ENCODE measurements at places on chromosomes 5 and 9. TPM values are rescaled to one million over a fixed set of nuclear protein-coding genes. Genes with fewer than 3 reads are reported as not detected.

The SLC45A2 gene
- total RNA-seq: not detected

DNA sequence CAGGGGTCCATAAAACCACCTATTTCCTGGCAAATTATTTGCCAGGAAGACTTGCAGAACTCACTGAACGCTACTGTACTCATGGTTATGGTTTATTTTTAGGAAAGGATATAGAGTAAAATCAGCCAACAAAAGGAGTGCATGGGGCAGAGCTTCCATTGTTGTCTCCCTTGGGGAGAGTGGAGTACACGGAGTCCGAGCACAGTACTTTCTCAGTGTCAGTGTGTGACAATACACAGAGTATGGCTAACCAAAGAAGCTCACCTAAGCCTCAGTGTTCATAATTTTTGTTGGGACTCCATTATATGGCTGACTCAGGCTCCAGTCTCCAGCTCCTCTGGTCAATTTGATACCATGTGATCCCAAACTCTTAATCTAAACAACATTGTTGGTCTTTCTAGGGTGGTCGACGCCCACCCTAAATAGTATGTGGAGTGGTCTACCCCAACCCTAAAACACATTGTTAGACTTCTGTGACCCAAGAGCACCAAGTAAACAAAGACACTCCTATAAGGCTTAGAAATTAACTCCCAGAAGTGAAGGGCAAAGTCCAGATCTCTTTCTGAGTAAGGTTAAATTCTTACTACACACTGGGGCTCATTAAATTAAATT lies 74.9 kb downstream of the SLC44A1 start:
- DNase-seq: no peak

The CFAP77 gene
- not detected for total RNA-seq

The GABRA6 gene
- not detected for total RNA-seq

DNA sequence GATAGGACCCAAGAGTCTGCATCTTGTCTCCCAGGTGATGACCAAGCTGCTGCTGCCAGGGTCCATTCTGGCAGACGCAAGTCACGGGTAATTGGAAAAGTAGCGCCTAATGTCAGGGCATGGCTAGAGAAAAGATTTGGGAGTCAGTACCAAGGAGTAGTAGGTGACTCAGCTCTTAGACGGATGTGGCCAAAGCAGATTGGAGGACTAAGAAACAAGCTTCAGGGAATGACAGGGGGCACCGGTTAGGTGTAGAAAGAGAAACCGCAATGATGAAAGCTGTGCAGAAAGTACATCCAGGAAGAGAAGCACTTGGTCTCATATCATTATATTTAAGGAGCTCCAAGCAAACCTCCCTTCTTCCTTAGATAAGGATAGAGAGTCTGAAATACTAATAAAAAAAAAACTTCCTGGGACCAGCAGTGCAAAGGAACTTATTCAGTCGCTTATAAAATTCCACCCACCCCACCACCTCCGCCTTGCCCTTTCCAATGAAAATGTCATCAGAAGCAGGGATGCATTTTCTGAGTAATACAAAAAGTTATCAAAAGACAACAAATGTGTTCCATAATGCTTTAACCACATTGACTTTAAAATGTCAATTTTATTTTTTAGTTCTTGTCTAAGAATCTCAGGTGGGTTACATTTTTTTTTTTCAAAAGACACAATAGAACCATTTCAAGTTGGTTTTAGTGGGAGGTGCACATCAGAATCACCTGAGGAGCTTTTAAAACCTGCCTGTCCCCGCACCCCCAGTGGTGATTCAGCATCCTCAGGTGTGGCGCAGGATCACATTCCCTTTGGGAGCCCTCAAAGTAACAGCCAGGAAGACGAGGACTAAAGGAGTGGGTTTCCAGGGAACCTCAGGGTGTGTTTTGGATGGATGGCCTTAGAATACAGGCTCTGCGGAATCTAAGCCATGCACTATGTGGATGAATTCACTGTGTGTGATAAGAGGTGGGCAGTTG lies 31.2 kb downstream of the PTPN3 start:
- DNase-seq: peak; percentile 18

- no peak for DNase-seq
Measured at GRCh38 chr9:127197861-127198430, 66.6 kb upstream of the GARNL3 start.

DNA sequence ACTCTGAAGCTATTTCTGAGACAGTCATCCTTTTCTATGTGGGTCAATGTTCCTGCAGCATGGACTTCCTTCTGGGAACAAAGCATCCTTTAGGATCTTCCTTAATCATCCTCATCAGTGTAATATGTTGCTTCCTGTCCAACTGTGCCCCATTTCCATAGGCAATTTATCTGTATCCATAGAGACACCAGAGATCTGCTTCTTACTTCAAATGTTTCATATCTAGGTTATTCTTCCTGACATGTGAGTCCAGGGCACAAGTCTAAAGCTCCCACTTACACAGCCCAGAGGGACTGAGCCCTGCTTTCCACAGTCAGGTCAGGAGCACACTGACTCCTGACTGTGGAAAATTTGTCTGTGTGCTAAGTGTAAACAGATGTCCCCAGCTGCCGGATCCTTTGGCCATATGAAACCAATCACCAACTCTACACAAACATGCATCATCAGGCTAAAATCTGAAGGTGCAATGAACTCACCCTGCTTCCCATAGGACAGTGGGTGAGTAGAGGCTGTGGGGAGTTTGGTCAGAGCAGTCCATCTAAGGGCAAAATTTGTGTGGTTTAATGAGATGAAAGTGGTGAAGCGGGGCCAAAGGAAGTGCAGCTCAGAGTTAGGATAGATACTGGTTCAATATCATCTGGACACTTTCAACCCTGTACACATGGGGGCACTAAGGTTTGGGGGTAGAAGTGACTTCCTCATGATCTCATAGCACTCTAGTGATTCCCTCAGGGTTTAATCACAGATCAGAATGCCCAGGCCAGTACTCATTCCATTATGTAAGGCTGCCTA lies 85.2 kb upstream of the TNC start:
- no peak for DNase-seq

DNA sequence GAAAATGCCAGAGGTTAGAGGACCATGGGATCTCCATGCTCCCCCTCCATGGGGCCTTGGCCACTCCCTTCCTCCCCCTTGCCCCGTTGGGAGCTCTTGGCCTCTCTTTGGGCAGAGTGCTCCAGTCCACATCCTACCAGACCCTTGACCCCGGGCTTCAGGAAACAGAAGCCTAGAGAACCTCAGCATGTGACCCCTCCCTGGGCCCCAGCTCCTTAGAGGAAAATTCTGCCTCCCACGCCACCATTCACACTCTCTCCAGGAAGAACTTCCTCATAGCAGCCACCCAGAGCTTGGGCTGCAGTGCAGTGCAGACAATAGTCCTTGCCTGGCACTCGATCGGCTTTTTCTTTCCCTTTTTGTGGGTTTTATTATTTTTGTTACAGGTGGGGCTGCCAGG lies 6.0 kb downstream of the LHX6 start:
- no peak for DNase-seq

DNA sequence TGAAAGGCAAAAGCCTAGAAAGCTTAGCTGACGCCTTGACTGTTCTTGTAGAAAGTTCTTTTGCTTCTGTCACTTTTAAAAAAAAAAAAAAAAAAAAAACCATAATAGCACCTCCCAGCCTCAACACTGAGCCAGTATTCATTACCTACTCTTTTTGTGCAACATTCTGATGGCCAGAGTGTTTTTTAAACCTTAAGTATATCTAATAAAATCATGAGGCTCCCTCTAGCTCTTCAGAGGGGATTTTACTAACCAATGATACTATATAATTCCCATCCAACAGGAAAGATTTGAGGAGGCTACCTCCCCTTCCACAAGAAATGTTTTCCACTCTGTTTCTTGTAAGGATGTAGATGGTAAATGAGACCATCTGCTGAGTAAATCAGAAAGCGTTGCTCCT lies 3.9 kb downstream of the BNC2 start:
- no peak for DNase-seq

GRCh38 chr5:152736906-152737305 lies 331.8 kb upstream of the NMUR2 start:
- no peak for DNase-seq

GRCh38 chr9:136171009-136171800 lies 33.7 kb downstream of the LHX3 start:
- no peak for DNase-seq

DNA sequence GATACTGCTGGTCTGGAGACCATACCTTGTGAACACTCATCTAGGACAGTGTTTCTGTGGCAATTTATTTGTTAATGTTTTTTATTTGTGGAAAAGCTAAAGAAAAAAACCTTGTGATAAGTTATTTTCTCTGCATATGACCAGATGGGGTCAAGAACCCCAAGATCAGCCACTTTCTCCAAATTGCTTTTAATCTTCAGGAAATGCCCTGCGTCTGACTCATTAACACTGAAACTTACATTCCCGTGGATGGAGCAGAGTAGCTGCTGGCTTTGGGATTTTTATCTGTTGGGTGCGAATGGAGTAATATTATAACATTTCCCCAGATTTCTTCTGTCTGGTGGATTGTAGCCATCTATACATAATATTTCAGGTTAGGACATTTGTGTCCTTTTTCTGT lies 444.5 kb downstream of the SH3GL2 start:
- DNase-seq: no peak

The MORN5 gene
- total RNA-seq: not detected

The GAPVD1 gene
- 29.7 TPM for total RNA-seq

DNA sequence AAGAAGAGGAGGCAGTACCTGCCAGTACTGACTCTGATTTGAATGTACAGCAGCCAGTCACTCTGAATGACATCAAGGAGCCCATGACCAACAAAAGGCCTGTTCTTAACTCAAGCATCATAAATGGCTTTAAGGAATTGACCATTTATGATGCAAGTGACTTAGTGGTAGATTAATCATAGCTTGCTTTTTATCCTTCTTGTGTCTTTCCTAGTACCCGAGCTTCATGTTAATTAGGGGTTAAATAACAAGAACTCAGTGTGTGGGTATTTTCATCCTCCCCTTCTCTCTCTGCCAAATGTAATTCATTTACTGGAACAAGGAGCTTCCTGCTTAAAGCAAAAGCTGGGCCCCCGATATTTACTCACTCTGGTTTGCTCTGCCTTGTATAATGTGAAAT lies 146.5 kb downstream of the UNC13B start:
- no peak for DNase-seq

GRCh38 chr5:123297866-123298265 lies 125.3 kb downstream of the CEP120 start:
- no peak for DNase-seq

The NUTM2F gene
- not detected for total RNA-seq

GRCh38 chr5:128649192-128649591 lies 111.1 kb upstream of the FBN2 start:
- no peak for DNase-seq

DNA sequence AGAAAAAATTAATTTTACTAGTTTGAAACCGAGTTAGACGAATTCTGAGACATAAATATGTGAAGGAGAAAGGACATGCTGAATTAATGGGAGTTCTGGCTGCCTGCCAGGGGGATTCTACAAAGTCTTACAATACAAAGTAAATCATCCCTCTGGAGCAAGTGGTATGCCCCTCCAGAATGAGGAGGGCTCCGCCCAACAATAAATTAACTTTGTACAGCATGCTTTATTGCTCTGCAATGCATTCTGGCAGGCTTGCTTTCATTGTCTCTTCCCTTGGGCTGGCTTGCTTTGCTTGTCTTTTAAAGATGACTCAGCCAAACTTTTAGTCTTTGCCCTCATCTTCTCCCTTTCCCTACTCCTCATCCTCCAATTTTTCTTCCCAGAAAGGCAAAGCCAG lies 11.7 kb upstream of the PCDHB1 start:
- peak; percentile 88 for DNase-seq

The ACOT12 gene
- not detected for total RNA-seq

- DNase-seq: no peak
Measured at GRCh38 chr9:92968081-92968480, 20.8 kb downstream of the FGD3 start.

DNA sequence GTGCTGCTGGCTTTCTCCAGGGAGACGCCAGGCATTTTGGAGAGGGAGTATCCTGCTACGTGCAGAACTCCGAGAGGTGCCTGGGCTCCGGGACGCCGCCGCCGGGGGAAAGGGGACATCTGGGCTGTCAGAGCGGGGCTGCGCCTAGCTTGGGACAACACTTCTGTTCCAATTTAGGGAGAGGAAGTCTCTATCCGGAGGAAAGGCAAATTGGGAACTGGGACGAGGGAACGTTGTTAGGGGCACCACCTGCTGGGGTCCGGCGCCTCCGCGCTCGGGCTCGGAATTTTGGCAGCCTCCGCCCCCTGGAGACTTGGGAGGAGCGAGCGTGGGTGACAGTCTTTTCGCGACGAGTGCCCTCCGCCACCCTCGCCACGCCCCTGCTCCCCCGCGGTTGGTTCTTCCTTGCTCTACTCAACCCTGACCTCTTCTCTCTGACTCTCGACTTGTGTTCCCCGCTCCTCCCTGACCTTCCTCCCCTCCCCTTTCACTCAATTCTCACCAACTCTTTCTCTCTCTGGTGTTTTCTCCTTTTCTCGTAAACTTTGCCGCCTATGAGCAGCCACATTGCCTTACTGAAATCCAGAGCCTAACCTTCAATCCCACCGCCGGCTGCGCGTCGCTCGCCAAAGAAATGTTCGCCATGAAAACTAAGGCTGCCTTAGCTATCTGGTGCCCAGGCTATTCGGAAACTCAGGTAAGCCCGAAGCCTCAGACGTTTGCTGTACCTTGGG lies 1.6 kb downstream of the TSLP start:
- DNase-seq: no peak

- no peak for DNase-seq
Measured at GRCh38 chr5:140795259-140795641, 598 bp downstream of the PCDHA2 start.

DNA sequence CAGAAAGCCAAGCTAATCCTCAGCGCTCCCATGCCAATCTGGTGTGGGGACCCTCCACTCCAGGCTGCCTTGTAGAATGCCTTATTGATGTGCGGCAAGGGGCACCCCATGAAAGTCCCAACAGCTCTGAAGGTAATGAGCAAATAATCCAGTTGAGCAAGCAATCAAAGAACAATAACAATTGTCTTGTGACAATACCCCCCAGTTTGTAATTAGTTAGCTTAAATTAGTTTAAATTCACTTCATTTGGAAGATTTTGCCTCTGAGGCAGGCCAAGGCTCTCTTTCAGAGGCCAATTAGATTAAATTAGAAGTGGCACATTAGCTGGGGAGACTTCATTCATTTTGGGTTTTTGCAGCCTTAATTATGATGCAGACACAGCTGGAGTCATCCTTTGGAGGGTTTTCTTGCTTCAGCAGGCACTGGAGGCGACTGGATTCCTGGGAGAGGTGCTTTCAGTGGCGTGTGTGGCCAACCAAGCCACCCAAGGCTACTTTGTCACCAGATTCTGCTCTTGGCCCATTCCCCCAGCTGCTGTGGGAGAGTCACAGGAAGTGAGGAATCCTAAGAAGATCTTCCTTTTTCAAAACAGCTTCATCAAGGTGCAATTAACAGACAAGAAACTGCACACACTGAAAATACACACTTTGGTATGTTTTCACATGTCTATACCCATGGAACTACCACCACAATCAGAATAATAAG lies 17.9 kb upstream of the FBP1 start:
- no peak for DNase-seq

- DNase-seq: no peak
Measured at GRCh38 chr5:36642089-36642488, 35.7 kb downstream of the SLC1A3 start.

The HTR4 gene
- not detected for total RNA-seq

GRCh38 chr9:100222674-100223073 lies 123.6 kb downstream of the INVS start:
- peak; percentile 33 for DNase-seq
